Activated CD4-positive, alpha-beta T cell treated with anti-CD3 and anti-CD28 coated beads, Interleukin-2, amount 10 ng/mL, durations not matched to agents 24 days and 14 days (primary cell): ENCODE measurements at places on chromosomes 16 and 17.

GRCh38 chr17:74842599-74843351 is 16.9 kb downstream of the GRIN2C start:
- peak; percentile 72 for DNase-seq

DNA sequence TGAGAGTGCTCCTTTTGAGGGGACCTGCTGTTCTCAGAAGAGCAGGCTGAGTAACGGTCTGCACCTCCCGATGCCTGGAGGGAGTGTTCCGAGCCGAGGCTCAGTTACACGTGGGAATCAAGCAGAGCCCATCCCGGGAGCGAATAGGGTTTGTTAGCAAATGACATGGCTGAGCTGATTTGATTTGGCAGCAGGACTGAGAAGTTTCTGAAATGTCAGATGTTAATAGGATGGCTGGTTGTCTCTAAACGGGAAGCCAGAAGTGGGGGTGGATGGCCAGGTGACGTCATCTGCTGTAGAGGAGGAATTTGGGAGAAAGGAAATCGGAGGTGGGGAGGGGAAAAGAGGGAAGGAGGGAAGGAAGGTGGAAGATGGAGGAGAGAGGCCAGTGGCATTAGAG is 128.0 kb downstream of the RAP1GAP2 start:
- no peak for DNase-seq

DNA sequence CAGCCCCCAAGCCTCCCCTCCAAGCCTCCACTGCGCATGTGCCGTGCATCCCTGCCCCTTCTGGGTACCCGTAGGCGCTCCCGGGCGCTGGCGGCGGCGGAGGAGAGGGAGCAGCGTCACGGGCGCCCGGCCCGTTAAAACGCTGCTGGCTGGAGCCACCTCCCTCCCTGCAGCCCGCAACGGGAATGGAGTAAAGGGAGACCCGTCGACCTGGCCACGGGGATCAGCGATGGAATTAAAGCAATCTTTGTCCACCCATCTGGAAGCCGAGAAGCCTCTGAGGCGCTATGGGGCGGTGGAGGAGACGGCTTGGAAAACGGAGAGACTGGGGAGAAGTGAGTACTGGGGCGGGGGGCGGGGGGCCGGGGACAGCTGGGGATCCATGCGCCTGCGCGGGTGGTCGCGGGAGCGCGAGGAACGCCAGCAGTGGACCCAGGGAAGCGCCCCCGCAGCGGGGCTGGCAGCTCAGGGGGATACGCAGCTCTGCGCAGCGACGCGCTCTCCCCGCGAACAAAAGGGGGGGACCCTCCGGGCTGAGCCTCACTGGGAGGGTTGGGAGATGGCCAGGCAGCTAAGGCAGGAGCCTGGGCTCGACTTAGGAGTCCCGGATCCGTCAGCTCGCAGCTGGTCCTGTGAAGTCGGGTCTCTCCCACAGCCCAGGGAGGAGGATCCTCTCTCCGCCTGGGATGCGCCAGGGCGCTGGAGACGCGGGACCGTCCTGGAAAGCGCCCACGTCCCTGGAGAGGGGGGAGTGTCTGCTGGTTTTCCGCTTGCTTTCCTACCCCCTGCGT is at the start of gene BMERB1:
BMERB1 (plus strand) TSS at position 164 of the 791 bp plus-strand sequence; CDS start at position 230, 66 bp downstream.
- peak; percentile 85 for DNase-seq

- no peak for DNase-seq
These were observed 579 bp downstream of the MT1A start for GRCh38 chr16:56639045-56639444.

- no peak for DNase-seq
These were observed 124.9 kb upstream of the KCNJ16 start for GRCh38 chr17:69949973-69950695.

DNA sequence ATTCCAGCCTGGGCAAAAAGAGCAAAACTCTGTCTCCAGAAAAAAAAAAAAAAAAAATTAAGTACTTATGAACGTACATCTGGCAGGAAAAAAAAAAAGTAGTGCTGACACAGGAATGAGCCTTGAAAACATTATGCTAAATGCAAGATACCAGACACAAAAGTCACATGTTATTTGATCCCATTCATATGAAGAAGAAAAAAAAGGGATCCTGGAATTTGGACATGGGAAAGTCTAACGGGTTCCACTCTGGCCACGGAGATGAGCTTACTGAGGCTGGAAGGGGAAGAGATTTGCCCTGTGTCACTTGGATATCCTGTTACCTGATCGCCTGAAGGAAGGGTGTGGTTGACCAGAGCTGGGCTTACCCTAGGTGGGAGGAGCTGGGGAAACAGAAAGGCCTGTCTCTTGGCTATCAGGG is 251.9 kb downstream of the PARN start:
- DNase-seq = no peak

- no peak for DNase-seq
These were observed 47.2 kb downstream of the GPRC5B start for GRCh38 chr16:19837331-19837980.

- no peak for DNase-seq
These were observed 100.5 kb downstream of the CYB561 start for GRCh38 chr17:63345611-63346010.

- no peak for DNase-seq
These were observed 14.7 kb downstream of the CDRT4 start for GRCh38 chr17:15452746-15453145.

- DNase-seq = no peak
These were observed 5.6 kb downstream of the NOG start for GRCh38 chr17:56599088-56599487.

- no peak for DNase-seq
These were observed 15.8 kb downstream of the PHLPP2 start for GRCh38 chr16:71708696-71709095.

DNA sequence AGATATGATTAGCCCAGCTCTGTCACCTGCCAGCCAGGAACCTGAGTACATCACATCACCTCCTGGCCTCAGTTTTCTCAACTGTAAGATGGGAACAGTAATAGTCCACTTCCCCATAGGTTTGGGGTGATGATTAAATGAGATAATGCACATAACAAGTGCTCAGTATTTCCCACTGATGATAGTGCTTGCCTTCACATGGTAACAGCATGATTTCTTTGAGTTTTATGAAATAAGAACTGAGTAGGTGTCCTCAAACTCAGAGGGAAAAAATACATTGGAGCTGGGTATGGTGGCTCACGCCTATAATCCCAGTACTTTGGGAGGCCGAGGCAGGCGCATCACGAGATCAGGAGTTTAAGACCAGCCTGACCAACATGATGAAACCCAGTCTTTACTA is 30.1 kb upstream of the SNN start:
- no peak for DNase-seq

- DNase-seq = peak; percentile 77
These were observed 43.3 kb upstream of the CBFA2T3 start for GRCh38 chr16:89020068-89020924.

DNA sequence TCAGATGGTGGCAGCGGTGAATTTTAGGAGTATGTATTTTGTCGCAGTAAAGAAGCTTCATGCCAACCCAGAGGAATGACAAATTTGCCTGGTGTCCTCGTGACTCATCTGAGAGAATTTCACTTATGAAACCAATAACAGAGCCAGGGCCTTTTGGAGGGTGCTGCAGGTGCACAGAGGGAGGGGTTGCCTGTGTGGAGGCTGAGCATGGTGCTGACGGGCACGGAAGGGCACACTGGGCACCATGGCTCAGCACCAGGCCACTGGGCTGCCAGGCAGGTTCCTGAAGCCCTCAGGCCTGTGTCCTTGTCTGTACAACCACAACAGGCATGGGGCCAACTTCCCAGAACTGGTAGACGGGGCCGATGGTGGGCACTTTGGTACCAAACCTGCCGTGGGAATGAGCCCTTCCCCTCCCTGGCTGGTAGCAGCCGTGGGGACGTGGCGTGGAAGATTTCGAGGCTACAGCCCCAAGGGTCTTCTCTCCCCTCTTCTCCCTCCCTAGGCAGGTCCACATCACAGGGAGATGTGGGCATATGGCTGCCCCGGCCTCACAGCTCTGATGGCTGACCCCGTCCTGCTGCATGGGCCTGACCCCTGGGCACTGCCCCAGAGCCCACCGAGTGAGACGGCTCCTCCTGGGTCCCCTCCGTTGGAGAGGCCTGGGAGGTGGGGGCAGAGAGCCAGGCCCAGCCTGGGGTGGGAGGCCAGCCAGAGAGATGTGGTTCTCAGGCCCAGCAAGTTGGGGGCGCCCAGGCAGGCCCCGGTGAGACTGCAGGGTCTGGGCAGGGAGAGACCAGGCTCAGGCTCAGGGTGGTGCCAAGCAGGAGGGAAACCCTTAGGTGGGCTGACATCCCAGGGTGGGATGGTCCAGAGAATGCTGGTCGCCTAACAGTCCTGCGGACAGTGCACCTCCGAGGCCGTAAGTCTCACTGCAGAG is 30.2 kb upstream of the ZNF469 start:
- no peak for DNase-seq

GRCh38 chr16:57273359-57273758 is 11.1 kb downstream of the PLLP start:
- DNase-seq = no peak
